Adipocyte (in vitro differentiated cells): ENCODE measurements at places on chromosomes 16 and 17.

DNA sequence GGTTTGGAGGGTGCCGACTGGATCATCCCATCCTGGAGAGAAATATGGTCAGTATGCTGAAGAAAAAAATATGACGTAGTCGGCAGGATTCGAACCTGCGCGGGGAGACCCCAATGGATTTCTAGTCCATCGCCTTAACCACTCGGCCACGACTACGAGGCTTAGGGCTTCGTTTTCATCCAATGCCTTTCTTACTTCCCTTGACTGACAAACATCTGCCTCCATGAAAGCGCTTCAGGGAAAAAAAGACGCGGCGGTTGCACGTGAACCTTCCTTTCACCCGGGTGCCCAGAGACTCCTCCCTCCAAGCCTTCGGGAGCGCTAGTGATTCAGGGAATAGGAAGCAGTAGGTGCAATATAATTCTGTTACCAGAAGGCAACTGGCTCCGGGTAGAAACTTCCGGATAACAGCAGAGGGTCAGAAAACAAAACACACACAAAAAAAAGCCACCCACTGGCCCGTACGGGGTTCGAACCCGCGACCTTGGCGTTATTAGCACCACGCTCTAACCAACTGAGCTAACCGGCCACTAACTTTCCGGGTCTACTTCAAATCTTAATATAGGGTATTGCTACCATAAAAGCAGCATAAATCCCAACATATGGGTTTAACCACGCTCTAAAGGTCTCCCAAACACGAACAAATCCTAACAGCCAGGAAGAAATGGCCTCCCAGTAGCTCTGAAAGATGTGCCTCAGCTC is 16.3 kb upstream of the AURKB start:
- DNase-seq: peak; percentile 95

DNA sequence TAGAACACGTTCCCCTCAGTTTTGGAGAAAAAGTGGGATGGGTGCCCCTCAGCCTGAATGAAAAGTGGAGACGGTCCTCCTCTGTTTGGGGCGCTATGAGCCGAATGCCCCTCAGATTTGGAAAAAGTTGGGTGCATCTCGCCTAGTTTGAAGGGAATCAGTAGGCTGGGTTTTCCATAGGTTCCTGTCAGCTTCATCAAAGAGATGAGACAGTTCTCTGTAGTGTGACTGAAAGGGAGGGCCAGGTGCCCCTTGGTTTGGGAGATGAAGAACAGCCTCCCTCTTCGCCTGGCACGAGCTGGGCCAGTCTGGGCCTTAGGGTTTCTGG is 742 bp upstream of the SLC9A5 start:
- no peak for DNase-seq

DNA sequence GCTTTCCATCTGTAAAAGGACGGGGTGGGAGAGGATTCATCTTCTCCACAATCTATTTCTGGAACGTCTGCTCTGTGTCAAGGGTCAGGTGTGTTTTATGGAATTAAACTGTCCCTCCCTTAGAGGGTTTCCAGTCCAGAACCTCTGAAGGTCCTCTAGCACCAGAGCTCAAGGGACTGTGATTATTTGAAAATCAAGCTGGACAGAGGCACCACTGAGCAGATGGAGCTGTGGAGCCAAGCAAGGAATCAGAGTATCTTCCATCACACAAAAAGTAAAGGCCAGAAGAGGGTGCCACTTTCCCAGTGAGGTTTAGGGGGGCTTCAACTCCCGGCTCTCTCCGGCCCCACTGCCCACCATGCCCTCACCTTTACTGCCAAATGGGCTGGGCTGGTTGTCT is 6.8 kb downstream of the CACNG5 start:
- DNase-seq: no peak

- DNase-seq: no peak
Measured at GRCh38 chr17:79695293-79695790, 35.4 kb upstream of the ENPP7 start.

GRCh38 chr16:73998707-73999106 is 297.9 kb upstream of the PSMD7 start:
- DNase-seq: no peak

- no peak for DNase-seq
Measured at GRCh38 chr17:76570457-76570856, 15.2 kb downstream of the ST6GALNAC2 start.

GRCh38 chr17:68325961-68326360 is 34.7 kb downstream of the ARSG start:
- no peak for DNase-seq

- DNase-seq: peak; percentile 44
Measured at GRCh38 chr16:69112285-69113129, 7.1 kb downstream of the HAS3 start.

GRCh38 chr16:79480056-79480455 is 120.5 kb downstream of the MAF start:
- no peak for DNase-seq
